ENCODE measurements at places on chromosomes 2 and 18.

GRCh38 chr2:85213901-85214512 lies 80.8 kb downstream of the TCF7L1 start:
- no peak for DNase-seq

- no peak for DNase-seq
Measured at GRCh38 chr2:215751200-215751910, 262.0 kb downstream of the MREG start.

GRCh38 chr2:28981016-28981441 lies at the start of gene TOGARAM2:
TSS of gene TOGARAM2 (plus strand) at chr2:28981298. CDS start at chr2:28994835, 13,537 bp downstream.
- no peak for DNase-seq

DNA sequence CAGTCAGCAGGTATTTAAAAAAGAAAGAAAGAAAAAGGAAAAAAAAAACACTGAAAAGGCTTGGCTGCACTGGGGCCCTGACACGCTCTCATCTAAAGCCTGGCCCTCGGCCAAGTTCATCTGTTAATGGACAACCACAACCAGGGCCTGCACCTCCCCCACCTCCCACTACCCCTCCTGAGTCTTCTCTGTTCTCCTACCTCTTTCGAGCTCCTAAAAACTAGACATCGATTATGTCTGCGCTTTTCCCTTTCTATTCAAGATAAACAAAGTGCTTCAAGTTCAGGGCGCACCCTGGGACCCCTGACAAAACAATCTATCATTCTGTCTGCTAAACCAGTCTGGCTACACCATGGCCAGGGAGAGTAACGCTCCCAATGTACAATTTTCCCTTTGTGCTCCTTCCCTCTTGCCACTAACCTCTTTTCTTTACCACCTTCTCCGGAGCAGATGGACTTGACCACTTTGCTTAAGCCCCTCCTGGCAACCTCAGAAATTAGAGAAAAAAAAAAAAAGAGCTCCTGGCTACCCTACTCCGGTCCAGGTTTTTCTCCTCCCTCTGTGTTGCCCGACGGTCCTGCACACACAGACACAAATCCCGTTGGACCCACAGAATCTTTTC lies 22.7 kb downstream of the BCL11A start:
- DNase-seq, result no peak

- no peak for DNase-seq
Measured at GRCh38 chr2:220999356-220999755, 572.7 kb downstream of the EPHA4 start.

DNA sequence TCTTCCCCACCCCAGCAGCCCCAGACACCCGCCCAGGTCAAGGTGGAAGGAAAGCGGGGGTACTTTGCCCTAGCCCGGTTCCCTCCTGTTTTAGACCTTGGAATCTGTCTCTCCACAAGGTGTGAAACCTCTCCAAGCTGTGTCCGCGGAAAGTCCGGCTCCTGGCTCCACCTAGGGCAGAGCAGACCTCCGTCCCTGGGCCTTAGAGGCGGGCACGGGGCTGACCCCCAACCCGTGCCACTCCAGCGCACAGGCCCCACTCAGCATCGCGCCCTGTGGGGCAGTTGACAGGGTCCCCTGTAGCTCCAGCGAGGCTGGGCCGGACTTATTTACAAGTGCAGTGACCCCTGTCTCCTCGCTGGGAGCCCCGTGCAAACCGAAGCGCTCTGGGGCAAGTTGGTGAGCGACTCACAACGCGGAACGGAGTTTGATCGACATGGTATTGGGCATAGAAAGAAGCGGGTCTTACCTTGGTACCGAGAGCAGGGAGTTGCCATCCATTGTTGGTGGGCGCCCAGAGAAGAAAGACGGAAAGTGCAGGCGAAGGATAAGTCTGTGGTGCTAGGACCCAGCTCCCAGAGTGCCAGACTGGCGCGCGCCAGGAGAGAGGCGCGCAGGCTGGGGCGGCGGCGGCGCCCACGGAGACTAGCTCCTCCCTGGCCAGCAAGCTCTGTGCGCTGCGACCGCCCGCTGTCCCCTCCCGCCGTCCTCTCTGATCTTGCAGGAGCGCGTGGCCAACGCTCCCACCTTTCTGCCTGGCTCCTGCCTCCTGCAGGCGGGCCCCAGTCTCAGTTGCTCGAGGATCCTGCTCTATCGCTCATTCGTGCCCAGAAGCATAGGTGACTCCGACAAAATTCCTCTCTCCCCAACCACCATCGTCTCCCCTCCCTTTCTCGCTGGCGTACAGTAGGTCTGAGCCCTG lies at the start of gene SPHKAP:
Gene SPHKAP (minus strand): TSS at position 590 of the 922 bp plus-strand sequence. CDS start 89 bp downstream, at position 501.
- no peak for DNase-seq

GRCh38 chr18:13434854-13435253 lies 216.3 kb downstream of the LDLRAD4 start:
- DNase-seq, result no peak

- no peak for DNase-seq
Measured at GRCh38 chr18:12048827-12049175, 44.8 kb upstream of the ANKRD62 start.

GRCh38 chr2:27095745-27096651 lies 9.4 kb downstream of the KHK start:
- DNase-seq, result no peak

DNA sequence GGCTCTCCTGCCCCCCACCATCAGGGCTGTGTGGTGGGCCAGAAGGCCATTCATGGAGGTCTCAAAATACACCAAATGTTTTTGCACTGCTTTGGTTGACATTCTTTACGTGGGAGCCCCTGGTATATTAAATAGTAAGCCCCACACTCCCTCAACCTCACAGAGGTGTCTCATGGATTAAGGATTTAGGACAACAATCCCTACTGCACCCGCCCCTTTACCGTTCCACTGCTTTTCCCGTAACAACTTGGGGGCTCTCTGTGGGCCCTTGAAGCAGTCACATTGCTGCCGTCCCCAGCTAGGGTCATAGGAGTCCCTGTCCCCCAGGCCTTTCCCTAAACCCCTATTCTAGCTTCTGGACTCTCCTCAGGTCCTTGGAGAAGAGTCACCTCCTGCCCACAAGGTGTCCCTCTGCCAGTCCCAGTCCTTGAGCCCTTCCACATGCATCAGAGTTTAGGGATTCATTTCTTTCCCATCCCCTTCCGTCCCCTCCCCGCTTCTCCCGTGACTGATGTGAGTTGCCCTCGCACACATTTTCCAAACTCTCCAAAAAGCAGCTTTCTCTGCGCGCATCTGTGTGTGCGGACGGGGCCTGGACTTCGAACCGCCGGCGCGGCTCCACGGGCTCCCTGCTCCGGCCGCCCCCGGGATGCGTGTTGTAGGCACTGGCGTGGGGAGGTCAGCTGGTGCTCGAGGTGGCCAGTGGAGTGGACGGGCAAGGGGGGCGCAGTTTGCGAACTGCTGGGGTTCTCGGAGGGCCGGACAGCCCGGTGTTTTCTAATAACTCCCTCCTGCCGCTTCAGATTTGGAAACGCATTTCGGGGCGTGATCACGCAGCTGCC lies 84.8 kb downstream of the LYPD1 start:
- DNase-seq, result no peak

DNA sequence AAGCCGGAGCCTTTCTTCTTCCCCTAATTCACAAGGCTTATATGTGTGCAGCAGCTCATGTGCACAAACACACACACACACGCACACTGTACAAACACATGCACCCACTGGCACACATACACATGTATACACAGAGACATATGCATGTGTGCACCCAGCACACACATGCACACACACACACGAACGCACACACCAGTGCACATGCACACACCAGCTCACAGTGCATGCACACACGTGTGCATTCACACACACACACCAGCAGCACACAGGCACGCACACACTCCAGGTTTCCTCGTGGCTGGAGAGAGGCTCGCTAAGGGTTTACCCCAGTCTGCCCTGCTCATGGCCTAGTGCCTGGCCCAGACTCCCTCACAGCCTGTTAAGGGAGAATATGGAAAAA lies 234.0 kb downstream of the EIPR1 start:
- no peak for DNase-seq

DNA sequence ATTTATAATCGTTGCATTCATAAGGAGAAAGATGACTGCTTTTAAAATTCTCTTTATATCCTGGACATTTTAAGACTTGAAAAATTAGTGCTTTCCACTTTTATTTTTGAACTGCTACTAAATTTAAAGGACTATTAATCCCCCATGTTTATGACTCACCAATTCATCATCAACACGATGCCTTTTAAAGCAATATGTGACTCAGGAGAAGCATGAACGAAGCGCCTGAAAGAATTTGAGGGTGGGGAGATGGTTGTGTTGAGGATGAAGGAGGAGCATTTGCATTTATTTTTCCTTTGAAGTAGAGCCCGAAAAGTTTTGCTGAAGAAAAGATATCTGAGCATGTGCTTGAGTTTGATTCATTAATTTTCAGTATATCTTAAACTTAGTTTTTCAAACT lies 192.2 kb upstream of the LRRTM1 start:
- DNase-seq, result no peak

DNA sequence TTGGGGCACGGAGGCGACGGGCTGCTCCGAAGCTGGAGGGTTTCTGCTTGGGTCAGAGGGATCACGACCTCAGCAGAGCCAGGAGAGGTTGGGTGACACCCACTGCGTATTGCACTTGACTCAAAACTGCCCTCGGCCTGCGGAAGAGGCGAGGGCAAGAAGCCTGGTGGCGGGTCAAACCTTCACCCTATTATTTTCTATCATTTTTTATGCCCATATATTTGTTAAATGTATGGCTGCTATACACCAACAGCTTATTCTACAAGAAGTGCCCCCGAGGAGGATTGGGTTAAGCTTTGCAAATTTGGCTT lies 12.6 kb upstream of the SATB2 start:
- DNase-seq, result no peak

GRCh38 chr2:170214309-170214948 lies 36.5 kb downstream of the MYO3B start:
- DNase-seq, result no peak

DNA sequence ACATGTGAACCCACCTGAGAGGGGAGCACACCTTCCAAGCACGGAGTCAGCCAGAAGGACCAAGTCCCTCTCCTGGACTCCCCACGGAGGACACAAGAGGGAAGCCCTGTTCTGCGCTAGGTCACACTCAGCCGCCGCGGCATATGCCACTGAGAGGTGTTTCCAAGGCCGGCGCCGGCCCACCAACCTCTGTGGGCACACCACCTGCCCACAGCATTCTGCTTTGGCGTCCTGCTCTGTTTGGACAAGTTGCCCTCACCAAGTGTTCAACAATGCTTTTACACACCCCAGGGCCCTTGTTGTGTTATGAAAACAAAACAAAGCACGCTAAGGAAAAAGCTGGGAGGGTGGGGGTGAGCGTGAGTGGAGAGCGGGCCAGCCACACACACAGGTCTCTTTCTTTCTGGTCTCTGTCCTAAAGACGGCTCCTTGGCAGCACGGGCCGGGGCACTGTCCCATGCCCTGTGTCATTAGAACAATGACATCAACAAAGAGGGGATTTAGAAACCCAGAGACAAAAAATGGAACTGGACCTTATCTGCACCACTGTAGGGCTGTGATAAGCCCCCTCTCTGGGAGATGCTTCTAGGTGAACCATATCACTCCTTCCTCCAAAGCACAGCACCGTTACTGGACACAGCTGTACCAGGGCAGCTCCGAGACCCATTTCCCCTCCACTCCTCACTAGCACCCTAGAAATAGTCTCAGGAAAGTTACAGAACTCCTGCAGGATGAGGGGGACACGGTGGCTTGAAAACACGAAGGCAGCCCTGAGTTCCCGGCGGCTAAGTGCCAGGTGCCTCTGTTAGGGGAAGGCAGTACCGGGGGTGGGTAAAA lies 17.0 kb downstream of the SMAD7 start:
- no peak for DNase-seq

GRCh38 chr2:43609290-43609918 lies 13.6 kb upstream of the THADA start:
- DNase-seq, result no peak

- no peak for DNase-seq
Measured at GRCh38 chr18:48791636-48792105, 159.1 kb downstream of the SMAD7 start.

GRCh38 chr2:230944123-230944653 lies 19.1 kb upstream of the GPR55 start:
- no peak for DNase-seq

DNA sequence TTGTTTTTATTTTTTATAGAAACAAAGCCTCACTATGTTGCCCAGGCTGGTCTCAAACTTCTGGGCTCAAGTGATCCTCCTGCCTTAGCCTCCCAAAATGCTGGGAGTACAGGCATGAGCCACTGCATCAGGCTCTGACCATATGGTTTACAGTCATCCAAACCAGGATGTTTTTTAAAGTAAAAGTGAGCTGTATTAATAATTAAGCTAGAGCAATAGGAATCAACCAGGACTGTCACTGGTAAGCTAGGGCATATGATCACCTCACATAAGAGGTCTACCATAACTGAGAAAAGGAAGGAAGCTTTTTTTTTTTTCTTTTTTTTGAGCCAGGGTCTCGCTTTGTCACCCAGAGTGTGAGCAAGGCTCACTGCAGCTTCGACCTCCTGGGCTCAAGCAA lies 8.5 kb upstream of the RBBP8 start:
- no peak for DNase-seq

DNA sequence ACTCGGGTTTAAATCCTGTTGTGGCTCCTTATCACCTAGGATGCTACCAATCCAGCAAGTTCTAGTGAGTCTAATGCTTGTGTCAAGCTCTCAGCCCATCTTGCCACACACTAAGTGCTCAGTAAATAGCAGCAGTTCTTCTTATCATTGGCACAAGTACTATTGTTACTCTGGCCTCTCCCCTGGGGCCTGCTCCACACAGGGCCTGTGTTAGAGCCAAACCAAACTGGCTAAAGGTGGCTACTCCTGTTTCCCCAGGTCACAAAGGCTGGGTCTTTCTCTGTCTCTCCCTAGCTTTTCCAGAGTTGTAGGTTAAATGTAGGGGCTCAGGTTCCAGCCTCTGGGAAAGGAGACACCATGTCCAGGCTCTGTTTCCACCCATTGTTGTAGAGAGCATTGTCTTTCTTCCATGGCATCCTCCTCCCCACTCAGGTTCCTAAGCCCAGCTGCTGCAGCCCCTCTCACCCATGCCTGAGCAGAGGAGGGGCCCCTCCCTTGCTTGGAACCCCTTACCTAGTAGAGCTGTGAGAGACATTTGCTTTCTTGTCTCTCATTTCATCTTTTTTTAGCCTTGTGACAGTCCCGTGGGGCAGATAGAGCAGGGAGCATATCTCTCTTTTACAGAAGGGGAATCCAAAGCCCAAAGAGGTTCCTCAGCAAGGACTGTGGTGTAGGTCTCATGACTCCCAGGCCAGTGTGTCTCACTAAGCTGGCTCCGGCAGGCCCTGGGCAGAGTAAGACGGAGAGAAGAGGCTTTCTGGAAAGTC lies 56.4 kb upstream of the OTOF start:
- no peak for DNase-seq

- DNase-seq, result no peak
Measured at GRCh38 chr2:48617618-48618017, at the start of gene GTF2A1L. TSS of gene GTF2A1L (plus strand) at chr2:48617856. CDS start at chr2:48617875, 19 bp downstream.

DNA sequence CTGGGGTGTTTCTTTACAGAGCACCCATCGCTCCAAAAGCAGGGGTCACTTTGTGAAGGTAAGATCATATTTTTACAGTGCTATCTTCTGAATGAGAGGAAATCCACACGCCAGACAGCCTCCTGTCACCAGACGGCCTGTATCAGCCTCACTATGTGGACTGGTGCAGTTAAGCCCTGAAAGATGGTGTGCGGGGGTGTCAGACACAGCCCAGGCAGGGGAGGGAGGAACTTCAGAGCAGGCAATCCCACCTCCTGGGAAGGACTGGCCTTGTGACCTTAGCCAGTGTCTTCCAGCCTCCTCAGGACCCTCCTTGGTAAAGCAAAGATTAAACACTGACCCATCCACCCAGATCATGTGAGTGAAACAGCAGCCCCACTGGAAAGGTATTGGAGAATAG lies 249.4 kb upstream of the CTAGE1 start:
- DNase-seq, result no peak

Data from activated naive CD4-positive, alpha-beta T cell (primary cell).